ENCODE measurements at places on chromosomes 4 and X. TPM values are rescaled to one million over a fixed set of nuclear protein-coding genes. Genes with fewer than 3 reads are reported as not detected.

The TAF7L gene
- not detected for total RNA-seq

The TMPRSS11F gene
- not detected for total RNA-seq

The SPP1 gene
- 218 TPM for total RNA-seq

The FMR1NB gene
- total RNA-seq: not detected

The HTR2C gene
- not detected for total RNA-seq

The TCEAL2 gene
- not detected for total RNA-seq

The TRPC5OS gene
- total RNA-seq: not detected

The MAGEA2B gene
- total RNA-seq: not detected

The RAB39B gene
- total RNA-seq: 0.69 TPM

The MUC7 gene
- total RNA-seq: not detected

The SSX4B gene
- total RNA-seq: not detected

The VCX2 gene
- total RNA-seq: not detected

Data from A549 treated with ZK216348 at 1 μM for 4 hours (cell line).